ENCODE measurements at places on chromosomes 13 and 19.

DNA sequence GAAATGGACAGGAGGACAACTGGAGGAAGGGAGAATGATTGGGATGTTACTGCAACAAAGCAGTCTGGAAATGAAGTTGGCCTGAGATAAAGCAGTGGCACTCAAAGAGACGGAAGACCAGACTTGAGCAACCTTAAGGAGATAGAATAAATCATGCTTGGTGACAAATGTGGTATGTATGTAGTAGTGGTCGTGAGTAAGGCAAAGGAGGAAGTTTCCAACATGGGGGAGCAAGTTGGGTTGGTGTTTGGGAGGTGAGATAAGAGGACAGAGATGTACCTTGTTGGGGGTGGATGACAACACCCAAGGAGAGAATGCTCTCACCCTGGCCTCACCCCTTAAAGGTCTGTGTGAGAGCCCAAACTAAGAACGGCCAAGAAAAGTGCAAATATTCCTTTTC lies 420.5 kb downstream of the DIAPH3 start:
- no peak for DNase-seq

GRCh38 chr19:16134510-16134909 lies 9.0 kb upstream of the HSH2D start:
- DNase-seq: no peak

DNA sequence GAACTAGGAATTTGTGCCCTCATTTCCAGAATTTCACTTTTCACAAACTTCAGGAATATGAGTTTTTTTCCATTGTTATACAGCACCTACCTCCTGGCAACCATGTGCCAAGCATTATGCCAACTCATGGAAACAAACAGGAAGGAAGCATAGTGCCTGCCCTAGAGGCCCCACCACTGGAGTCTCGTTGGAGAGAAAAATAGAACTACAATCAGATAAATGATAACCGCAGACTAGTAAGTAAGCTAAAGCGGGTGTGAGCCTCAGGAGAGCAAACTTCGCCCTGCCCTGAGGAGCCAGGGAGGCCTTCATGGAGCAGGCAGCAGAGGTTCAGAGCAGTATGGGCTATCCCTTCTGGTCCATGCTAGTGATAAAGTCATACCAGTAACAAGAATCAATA lies 75.9 kb downstream of the FRY start:
- DNase-seq: no peak

DNA sequence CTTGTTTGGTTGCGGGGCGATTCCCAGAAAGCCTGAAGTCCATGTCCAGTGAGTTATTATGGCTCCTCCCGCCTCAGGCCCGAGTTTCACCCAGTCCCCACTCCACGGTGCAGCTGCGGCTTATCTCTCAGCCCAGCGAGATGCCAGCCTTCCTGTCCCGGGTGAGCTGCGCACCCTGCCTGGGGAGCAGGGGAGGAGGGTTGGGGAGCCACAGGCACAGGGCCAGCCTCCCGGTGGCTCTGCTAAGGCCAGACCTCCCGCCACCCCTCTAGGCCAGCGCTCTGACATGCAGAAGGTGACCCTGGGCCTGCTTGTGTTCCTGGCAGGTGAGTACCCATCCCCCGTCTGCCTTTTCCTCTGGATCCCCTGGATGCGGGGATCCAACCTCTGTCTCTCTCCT lies 3.5 kb downstream of the FXYD3 start:
- no peak for DNase-seq

- no peak for DNase-seq
Observed at GRCh38 chr19:609004-609346, 19.3 kb downstream of the HCN2 start.

DNA sequence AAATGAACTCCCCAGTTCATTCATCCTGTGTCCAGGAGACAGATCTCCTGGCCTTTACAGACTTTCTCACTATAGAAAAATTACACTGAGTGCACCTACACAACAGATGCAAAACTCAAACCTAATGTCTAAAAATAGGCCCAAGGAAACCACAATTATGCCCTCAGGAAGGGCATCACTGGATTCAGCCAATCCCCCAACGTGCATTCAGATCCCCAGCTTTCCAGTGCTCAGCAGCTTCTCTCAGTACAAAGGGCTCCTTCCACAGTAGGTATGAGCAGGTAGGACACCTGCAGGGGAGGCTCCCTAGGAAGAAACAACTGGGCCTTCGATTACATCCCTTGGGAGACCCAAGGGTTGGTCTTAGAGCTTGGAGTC lies 2.1 kb downstream of the ZNF709 start:
- DNase-seq: no peak

DNA sequence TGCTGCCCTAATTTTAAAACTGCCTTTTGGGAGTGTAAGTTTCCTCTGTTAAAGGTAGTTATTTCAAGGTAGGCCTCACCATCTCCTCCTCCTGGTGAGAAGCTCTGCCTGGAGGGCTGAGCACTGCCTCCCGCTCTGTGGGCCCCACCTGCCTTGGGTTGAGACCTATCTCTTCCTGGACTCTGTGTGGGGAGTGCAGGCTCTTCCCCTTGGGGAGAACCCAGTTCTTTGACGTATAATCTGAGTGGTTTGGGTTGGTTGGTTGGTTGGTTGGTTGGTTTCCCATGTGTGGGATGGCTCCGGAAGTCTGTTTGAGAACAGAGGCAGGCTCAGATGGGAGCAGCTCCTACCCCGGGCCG lies 39.1 kb downstream of the ACTN4 start:
- DNase-seq: no peak

DNA sequence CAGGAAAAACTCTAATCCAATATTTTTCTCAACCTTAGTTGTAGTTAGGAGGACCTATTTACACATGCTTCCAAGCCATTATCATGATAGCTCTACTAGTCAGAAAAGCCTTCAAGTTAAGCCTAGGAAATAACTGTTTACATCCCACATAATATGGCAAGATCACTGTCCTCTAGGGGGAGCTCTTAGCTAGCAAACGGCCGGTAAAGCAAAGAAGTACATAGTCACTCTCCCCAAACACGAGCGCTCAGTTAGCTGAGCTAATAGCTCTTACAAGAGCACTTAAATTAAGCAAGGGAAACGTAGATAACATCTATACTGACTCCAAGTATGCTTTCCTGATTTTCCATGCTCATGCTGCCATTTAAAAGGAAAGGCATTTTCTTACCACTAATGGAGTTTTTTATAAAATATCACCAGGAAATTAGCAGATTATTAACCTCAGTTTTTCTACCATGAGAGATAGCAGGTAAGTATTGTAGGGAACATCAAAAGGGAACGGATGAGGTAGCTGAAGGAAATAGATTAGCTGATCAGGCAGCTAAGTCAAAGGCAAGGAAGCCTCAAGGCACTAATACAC lies 100.6 kb upstream of the PABPC3 start:
- peak; percentile 65 for DNase-seq

DNA sequence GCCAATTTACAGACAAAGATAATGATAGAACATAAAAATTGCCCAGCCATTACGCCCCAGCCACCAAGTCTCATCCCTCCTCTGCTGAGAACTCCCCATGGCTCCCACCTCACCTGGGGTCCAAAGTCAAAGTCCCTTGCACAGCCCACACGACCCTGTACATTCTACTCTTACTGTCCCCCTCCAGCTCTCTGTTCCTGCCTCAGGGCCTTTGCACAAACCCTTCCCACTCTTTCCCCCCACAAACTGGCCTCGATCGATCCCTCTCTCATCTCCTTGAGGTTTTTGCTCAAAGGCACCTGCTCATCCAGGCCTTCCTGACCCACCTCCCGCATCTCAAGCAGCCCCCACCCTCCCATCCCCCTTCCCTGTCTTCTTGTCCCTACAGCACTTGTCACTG lies 1.3 kb downstream of the DOCK6 start:
- no peak for DNase-seq

DNA sequence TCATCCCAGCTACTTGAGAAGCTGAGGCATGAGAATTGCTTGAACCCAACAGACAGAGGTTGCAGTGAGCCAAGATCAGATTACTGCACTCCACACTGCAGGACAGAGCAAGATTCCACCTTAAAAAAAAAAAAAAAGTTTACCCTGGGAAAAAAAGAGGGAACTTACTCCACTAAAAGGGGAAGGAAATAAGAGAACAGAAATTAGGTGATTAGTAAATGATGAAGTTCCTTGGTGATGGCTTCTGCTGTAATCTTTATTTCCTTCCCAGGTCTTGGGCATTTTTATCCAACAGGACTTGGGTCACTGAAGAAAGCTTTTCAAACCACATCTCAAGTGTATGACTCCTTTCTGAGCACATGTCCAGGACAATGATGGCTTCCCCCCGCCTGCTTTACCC lies 9.3 kb downstream of the ZNF780A start:
- DNase-seq: no peak

- DNase-seq: peak; percentile 76
Observed at GRCh38 chr13:31964168-31964567, 67.4 kb upstream of the FRY start.

DNA sequence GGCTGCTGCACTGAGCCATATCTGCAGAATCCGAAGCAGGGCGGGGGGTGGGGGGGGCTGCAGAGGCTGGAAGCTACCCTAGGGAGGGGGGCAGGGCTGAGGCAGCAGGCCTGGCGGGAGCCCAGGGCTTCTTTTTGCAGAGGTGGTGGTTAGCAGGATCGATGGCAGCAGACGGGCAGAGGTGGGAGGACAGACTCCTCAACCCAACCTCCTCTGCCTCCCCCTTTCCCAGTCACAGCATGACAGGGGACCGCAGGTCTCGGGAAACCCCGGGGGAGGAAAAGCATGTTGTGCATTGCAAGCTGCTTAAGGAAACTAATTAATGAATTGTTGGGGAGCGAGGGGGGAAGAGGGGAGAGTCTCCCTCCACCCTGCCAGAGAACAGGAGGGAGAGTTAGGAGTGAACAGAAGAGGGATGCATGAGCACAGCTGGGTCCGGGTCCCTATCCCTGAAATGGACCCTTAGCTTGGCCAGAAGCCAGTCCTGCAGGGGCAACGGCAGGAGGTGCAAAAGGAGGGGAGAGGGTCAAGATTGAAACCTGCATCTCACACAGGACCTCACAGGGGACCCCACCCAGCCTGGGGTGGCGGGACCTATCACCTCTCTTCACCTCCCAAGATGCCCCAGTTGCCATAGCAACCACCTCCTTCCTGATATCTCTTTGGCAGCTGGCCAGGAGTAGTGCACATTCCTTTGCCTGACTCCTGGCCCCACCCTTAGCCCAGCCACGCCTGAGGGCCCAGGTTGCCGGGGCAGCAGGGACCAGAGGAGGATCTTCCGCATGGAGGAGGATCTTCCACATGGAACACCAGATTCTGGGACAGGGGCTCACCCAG lies 1.8 kb downstream of the FXYD7 start:
- DNase-seq: no peak

GRCh38 chr13:33524086-33524485 lies 238.5 kb upstream of the STARD13 start:
- no peak for DNase-seq

GRCh38 chr19:17025991-17026658 lies 485 bp downstream of the CPAMD8 start:
- no peak for DNase-seq

DNA sequence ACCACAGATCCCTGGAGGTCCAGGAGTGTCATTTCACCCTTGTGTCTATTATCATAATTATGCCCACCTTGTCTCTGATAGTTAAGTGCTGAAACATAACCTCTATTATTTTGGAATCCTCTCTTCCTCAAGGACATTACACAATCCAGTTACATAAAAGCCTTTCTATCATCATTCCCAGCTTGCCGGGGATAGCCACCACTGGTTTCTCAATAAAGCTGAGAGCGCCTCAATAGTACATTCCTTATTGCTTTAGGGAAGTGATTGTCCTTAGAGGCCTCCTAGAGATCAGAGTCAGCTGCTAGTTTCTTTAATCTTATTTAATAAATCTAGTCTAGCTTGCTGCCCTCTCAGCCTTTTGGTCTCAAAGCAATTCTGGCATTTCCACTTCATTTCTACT lies 490.0 kb upstream of the ATXN8OS start:
- DNase-seq: no peak

DNA sequence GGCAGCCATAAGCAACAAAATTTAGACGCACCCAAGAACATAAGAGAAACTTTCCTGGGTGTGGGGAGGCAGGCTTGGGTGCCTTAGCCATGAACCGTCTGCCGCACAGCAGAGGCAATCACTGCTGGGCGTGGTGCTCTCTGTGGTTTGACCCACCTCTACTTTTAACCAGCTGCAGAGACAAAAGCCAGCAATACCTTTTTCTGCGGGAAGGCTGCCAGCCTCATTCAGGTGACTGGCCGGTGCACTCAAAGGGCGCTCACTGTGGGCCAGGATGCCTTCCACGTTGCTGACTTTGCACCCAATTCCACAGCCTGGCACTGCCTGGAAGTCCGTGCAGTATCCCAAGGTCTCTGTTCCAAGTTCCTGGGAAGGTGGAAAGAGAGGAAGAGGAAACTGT lies 69.1 kb downstream of the ATP7B start:
- no peak for DNase-seq

- no peak for DNase-seq
Observed at GRCh38 chr19:1354970-1355567, 28.6 kb upstream of the NDUFS7 start.

DNA sequence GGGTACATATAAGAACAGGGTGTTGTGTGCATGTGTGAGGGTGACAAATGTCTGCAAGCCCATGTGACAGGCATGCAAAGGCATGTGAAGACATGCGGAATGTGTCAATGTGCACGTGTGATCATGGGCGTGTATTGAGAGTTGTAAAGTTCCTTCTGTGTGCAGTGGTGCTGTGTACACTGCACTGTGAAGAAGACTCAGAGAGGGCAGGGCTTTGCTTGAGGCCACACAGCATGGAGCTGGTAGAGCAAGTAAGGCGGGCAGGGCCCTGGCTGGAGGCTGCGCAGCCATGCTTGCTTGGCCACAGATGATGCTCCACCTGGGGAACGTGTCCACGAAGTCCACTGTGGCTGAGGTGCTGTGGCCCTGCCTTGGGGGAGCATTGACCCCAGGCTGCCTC lies 66.8 kb downstream of the PTPRS start:
- no peak for DNase-seq

- DNase-seq: no peak
Observed at GRCh38 chr19:17420475-17420924, 653 bp downstream of the MVB12A start.

DNA sequence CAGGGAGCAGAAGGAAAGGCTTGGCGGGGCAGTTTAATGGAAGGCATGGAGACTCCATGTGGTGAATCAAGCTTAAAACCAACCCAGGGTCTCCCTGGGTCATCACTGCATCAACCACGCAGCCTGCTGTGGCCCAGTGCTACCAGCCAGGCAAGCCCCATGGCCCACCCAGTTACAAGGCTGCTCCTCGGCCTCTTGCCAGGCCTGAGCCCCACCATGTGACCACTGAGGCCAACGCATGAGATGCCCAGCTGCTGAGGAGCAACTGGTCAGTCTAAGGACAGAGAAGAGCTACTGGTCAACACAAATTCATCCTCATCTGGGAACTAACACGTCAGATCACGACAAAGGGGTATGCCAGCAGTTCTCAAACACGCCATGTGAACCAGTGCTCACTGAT lies 15.4 kb upstream of the KPTN start:
- no peak for DNase-seq

- DNase-seq: no peak
Observed at GRCh38 chr13:37945651-37946575, 76.3 kb upstream of the TRPC4 start.

- no peak for DNase-seq
Observed at GRCh38 chr19:8663920-8664670, 33.7 kb downstream of the NFILZ start.
